AG04449 (cell line): ENCODE measurements at places on chromosomes 2 and 18.

- no peak for DNase-seq
Observed at GRCh38 chr2:122681626-122682025, 926.2 kb downstream of the TSN start.

- DNase-seq: no peak
Observed at GRCh38 chr2:97993926-97994325, 1.8 kb downstream of the TMEM131 start.

GRCh38 chr2:80568011-80568410 lies 263.5 kb upstream of the LRRTM1 start:
- no peak for DNase-seq

- no peak for DNase-seq
Observed at GRCh38 chr2:207236156-207236935, 70.6 kb upstream of the KLF7 start.

GRCh38 chr2:63163161-63163820 lies 112.7 kb downstream of the OTX1 start:
- no peak for DNase-seq

DNA sequence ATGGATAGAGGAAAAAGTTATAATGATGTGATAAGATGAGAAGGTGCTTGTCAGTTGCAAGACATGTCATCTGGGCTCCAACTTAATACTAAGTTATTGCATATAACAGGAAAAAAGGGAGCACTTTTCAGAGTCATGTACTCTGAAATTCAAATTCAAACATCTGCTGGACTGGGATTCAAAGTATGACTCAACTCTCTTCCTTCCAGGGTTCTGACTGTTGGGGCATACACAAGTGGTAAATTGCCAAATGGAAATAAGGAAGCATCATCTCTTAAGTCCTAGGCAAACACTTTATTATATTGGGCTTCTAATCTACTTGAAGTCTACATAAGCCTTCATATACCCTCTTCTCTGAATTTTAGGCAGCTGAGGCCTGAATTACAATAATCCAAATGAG lies 44.9 kb downstream of the ZBTB14 start:
- no peak for DNase-seq

DNA sequence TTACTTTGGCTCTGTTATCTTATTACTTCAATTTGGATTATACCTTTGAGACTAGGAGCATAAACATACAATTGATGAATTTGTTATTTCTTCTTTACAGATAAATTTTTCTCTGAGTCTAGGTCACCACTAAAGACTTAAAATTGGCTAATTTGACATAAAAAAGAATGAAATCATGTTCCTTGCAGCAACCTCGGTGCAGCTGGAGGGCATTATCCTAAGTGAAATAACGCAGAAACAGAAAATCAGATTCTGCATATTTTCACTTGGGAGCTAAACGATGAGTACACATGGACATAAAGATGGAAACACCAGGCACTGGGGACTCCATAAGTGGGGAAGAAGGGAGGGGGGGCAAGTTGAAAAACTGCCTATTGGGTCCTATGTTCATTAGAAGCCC lies 172.8 kb upstream of the SESTD1 start:
- no peak for DNase-seq

DNA sequence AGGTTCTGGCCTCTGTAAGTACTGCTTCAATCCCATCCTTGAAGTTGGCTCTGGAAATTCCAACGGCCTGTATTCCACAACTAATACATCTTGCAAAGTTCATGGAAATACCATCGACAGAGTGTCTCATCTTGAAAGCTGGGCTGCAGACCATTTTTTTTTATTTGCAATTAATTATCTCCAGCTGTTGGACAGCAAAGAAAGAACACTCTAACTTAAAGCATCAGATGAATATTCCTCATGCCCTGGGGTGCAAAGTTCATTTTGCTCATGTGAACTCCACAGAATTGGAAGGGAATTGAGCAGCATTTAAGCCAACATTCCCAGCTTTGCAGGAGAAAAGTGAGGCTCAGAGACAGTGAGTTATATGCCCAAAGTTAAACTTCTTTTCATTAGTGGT lies 96.5 kb upstream of the PIEZO2 start:
- DNase-seq: no peak

GRCh38 chr18:57772387-57772799 lies 30.7 kb downstream of the ATP8B1 start:
- DNase-seq: no peak

DNA sequence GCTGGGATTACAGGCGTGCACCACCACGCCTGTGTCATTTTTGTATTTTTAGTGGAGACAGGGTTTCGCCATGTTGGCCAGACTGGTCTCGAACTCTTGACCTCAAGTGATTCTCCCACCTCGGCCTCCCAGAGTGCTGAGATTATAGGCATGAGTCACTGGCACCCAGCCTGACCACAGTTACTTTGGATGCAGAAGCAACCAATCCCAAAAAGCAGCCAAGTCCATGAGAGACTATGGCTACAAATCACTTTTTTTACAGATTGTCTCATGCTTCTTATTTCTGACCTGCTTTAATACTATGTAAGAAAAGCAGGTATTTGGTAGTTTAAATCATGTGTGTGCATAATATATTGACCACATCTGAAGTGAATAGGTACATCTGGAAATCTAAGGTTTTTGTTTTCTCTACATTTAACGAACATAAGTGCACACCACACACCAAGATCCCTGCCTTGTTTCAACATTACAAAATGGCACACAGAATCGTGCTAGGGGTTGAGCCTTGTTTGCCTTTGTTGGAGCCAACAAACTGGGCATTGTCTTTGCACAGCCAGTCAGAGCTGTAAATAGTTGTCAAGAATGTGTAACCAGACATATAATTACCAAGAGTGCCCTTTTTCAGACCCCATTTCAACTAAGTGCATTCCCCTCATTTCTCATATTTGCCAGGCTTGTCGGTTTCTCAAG lies 18.3 kb upstream of the MAP4K4 start:
- DNase-seq: peak; percentile 44

- DNase-seq: no peak
Observed at GRCh38 chr2:63015389-63015788, 35.2 kb upstream of the OTX1 start.

- no peak for DNase-seq
Observed at GRCh38 chr2:121710470-121711170, 26.1 kb downstream of the NIFK start.

DNA sequence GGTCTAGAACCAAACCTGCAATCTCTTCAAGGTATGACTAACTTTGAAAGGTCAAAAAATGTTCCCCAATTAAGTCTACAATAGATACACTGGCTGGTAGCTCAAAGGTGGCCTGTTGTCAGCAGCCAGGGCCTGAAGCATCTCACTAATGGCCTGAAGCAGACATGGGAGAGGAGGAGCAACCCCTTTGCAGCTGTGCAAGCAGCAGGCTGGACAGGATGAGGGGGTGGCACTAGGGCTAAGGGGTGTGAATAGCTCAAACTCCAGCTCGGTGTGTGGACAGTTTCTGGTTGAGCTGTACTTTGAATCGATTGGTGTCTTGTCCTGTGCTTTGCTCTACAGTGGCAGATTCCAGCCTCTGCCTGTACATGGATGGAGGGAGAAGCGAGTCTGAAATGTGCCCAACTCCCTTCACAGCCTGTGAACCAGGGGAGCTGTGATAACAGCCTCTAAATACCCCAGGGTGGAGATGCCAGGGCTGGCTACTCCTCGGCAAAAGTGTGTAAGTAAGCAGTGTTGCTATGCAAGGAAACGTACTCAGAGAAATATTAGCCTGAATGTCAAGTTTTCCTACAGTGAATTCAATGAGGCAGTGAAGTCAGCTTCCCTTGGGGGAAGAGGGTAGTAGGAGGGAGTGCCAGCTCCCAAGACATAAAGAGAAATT lies 34.7 kb upstream of the DTNB start:
- DNase-seq: no peak

DNA sequence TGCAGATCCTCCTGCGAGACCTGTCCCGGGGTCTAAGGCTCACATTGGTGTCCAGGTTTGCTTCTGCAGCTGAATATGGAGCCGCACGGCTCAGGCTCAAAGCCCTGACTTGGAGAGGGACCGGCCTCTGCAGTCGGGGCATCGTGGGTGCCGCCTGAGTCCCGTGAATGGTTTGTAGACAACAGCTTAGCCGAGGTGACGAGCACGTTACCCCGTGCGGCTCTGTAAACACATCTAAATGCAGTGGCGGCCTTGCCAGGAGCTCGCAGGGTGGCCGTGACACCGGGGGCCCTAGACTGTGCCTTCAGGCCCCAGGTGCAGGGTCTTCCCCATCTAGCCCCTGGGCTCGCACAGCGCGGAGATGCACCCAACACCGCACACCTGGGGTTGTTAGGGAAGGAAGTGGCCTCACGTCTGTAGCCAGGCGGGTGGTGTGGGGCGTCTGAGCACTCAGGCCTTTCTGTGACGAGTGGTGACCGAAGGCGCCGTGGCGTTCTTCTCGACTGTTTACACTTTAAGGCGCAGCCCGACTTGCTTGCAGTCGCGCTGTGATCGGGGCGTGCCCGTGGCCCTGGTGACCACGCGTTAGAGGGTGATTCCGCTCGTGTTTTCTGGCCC lies 91.6 kb downstream of the NFATC1 start:
- no peak for DNase-seq

GRCh38 chr18:23227726-23228070 lies 92.4 kb downstream of the CABLES1 start:
- no peak for DNase-seq

DNA sequence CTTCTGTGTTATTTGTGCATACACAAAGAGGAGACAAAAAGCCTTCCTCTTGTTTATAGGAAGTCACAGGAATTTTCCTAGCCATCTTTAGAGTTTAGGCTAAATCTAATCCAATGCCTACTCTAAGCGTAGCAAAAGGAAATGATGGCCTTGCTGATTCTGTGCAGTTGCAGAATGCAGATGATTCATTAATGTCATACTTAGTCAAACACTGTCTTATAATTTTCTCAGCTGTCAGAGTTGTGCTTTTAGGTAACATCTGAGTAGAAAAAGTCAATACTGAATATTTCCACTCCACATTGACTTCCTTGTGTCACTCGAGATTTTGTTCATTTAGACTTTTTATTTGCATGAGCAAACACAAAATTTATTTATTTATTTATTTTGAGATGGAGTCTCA lies 157.9 kb upstream of the FOSL2 start:
- DNase-seq: no peak

DNA sequence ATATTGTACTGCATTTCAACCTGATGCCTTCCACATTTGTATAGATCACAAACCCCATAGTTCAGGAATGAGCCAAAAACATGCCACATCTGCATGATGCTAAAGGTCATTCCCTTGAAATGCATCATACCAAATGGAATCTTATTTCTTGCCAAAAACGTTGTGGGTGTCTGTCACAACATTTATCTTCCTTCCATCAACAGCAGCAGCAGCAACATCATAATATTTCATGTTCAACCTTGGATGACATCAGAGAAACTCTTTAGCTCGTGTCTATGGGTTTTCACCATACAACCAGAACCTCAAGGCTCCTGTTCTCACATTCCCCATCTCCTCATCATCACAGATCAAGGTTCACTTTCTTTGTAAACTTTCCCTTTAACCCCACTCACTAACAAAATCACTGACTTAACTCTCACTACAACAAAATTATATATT lies 221.3 kb upstream of the CTAGE1 start:
- peak; percentile 34 for DNase-seq

DNA sequence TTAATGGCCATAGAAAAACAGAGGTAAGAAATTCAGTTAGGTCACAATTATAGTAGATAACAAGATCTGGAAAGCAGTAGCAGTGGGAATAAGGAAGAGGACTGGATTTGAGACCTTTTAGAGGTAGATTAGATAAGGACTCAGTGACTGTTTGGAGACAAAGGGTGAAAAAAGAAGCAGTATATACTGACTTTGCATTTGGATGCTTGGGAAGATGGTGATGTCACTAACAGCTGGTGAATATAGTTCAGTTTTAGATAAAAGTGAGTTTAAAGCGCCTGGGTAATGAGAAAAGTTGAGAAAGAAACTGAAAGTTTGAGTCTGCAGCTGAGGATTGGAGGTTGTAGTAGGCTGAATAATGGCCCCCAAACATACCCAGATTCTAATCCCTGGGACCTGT lies 32.8 kb upstream of the TMEM17 start:
- DNase-seq: no peak

DNA sequence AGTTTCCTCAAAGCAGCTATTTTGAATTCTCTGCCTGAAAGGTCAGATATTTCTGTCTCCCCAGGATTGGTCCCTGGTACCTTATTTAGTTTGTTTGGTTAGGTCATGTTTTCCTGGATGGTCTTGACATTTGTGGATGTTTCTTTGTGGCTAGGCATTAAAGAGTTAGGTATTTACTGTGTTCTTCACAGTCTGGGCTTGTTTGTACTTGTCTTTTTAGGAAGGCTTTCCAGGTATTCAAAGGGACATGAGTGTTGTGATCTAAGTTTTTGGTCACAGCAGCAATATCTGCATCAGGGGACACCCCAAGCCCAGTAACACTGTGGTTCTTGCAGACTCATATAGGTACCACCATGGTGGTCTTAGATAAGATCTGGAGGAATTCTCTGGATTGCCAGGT lies 11.8 kb downstream of the MYO3B start:
- no peak for DNase-seq

GRCh38 chr2:82333697-82334096 lies 2029.1 kb upstream of the LRRTM1 start:
- DNase-seq: no peak

DNA sequence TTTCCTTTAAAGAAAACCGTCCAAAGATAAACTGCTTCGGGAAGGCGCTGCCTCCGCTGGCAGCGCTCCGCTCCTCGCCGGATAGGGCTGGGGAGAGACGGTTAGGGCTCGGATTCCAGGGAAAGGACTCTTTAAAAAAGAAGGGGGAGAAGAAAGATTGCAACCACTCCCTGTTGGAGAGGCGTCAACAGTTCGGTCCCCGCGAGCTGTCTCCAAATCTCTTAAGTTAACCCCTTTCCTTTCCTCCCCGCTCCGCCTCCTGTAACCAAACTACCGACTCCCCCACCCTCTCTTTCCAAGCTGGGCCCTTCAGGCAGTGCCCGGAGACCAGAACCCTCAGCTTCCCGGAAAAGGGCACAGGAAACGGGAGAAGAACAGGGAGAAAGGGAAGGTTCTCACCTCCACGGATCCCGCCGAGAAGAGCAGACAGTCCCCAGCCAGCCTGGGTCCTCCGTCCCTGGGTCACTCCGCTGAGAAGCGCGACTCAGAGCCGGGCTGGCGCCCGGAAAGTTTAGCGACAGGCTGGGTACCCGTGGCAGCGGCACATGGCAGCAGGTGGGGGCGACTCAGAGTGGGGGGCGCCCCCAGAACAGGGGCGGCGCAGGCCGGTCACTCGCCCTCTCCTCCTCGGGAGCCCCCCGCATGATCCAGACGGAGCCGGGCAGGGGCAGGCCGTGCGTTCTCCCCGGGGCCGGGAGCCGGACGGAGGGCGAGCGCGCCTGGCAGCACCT lies 675 bp downstream of the FZD5 start:
- no peak for DNase-seq

- DNase-seq: no peak
Observed at GRCh38 chr18:68484241-68484640, 230.7 kb downstream of the TMX3 start.

DNA sequence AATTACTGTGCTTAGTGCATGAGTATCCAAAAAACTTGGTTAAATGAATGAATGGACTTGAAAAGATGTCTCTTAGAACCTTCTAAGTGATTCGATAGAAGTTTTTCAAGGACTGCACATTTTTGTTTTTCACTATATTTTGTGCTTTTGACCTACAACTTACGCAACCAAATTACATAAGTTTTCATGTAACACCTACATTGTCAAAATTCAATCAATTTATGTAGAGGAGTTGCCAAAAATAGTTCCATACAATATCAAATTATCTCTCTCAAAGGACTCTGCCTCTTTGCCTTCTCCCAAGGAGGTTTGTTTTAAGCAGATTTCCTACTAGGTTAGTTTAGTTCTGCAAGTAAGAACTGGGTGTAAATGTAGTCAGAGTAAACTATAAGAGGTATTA lies 10.3 kb downstream of the MARCHF7 start:
- no peak for DNase-seq

GRCh38 chr2:61262699-61263098 lies 100.7 kb downstream of the C2orf74 start:
- DNase-seq: no peak
